ENCODE measurements at places on chromosomes 1 and 21.

- DNase-seq: no peak
Measured at GRCh38 chr21:25742900-25743299, 8.1 kb downstream of the GABPA start.

- DNase-seq: no peak
Measured at GRCh38 chr1:233282582-233282886, 13.0 kb downstream of the PCNX2 start.

- DNase-seq: no peak
Measured at GRCh38 chr1:109620401-109620791, 759 bp downstream of the AMPD2 start.

GRCh38 chr1:185151215-185151614 is 5.5 kb downstream of the TRMT1L start:
- DNase-seq: no peak

- no peak for DNase-seq
Measured at GRCh38 chr1:51690285-51690961, 73.5 kb downstream of the OSBPL9 start.

DNA sequence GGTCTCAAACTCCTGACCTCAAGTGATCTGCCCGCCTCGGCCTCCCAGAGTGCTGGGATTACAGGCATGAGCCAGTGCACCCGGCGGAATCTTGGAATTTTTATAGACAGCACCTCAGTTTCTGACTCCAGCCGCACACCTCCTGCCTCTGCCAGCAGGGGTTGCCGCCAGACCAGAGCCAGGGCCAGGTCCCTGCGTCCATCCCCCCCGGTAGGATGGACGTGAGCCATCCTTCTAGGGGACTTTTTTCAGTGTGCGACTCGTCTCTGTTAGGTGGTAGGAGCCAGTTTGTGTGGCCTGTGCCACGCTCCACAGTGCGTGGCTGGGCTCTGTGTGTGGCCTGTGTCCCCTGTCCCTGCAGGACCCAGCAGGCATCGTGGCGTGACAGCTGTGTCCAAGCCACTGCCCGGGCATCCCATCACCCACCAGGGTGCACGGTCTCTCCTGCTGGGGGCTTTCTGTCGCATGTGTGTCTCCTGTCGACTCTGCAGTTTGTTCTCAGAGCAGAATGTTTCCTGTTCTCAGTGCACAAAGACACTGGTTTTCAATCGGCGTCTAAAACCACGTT is 15.6 kb downstream of the CSTB start:
- DNase-seq: no peak

- DNase-seq: no peak
Measured at GRCh38 chr1:172821609-172822274, 162.8 kb downstream of the FASLG start.

GRCh38 chr1:13749543-13750341 is 49.8 kb downstream of the PRDM2 start:
- no peak for DNase-seq

DNA sequence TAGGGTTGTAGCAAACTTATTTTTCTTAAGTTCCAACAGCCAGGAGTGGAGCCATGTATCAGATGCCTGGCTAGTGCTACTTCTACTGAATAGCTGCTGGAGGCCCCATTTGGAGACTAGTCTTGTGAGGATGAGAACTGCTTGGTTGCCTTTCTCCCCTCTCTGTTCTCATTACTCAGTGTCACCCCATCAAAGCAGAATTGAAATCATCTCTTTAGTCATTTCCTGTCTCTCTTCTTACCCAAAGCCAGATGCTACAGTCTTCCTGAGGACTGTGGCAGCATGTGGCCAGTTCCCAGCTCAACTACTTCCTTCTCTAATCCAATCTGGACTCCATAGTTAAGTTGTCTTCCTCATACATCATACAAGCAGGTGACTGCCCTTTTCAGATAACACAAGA is 197.5 kb downstream of the BRINP2 start:
- no peak for DNase-seq

- no peak for DNase-seq
Measured at GRCh38 chr1:27598902-27599528, 4.9 kb downstream of the AHDC1 start.

DNA sequence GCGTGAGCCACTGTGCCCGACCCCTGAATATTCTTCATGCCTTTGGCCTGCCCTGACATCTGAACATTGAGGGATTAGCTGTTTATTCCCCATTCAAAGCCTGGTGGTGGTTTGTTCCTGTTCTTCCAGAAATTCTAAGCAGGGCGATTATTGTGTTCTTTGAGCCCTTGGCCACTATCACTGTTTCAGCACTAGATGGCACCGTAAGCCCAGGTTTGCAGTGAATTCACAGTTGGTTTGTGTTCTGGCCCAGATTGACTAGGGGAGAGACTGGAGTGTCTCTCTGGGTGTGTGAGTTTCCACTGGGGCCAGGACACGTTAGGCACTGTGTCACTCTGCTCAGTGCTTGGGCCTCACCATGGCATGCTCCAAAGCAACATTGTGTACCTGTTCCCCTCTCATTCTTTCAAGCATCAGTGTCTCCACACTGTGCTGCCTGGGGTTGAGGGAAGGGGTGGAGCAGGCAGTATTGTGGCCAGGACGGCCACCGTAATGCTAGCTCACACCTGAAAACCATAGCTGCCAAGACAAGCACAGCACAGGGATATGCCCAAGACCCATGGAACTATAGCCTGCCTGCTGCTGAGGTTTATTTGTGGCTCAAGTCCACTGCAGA is 52.7 kb downstream of the PKN2 start:
- no peak for DNase-seq

DNA sequence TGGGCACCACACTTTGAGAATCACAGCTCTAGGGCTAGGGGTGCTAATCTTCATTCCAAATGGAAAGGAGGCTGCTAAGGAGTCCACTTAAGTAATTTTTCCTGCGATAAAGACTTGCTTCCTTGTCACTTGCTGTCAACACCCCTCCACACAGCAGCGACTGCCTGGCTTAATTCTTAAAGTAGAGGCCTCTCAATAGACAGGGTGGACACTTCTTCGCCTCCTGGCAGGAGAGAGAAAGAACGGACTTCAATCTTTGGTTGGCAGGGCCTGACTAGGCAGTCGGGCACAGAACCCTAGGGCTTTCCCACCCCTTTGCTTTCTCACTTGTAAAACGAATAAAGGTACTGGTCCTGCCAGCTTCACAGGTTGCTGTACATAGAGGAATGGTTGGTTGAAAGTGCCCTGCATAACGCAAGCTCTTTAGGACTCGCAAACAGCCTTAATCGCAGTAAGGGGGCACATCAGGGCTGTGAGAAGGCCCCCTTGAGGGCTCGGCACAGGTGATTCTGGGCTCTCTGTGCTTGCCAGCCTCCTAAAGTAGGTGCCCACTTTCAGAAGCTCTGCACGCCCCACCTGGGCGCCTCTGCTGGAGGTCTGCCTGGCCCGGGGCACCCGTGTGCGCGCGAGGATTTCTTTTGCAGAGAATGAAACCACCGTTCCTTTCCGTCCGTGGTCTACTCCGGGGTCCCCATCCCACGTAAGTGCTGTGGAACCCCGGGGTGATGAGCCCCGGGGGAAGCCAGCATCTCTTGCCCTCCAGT is 47.6 kb upstream of the CD34 start:
- DNase-seq: no peak

GRCh38 chr1:41618066-41618825 is 133.8 kb upstream of the EDN2 start:
- DNase-seq: no peak

GRCh38 chr1:6580119-6580592 is 362 bp downstream of the ZBTB48 start:
- no peak for DNase-seq

GRCh38 chr1:234721476-234722269 is 111.7 kb upstream of the IRF2BP2 start:
- DNase-seq: no peak

DNA sequence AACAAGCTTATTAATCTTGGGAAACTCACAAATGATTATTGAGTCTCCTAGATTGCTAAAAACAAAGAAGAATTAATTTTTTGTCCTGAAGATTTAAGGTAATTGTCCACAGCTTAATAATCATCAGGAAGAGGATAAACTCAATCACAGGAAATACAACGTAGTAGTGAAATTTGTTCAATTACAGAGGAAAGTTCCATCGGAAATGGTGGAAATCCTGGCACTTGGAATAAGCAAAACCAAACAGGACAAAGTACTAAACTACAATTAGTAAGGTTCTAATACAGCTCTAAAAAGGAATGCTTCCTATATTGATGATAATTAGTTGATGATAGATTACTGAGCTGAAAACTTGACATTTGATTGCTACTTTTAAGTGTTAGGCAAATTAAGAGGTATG is 485.4 kb downstream of the USP25 start:
- DNase-seq: no peak

DNA sequence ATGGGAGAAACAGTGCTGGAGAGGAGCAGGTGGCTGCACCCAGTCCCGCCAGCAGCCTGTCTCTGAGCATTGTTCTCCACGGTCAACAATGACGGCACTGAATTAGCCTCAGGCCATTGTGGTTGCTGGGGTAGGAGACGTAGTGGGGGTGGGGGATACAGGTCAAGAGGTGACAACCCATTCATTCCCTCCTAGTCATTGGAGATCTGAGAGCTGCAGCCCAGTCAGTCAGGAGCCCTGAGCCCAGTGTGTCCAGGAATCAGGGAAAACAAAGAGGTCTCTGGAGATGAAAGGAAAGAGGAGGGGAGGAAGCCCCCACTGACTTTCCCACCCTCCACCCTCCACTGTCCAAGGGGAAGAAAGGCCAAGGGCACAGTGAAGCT is 15.3 kb downstream of the SMIM12 start:
- DNase-seq: no peak

GRCh38 chr1:209721323-209721722 is 16.7 kb downstream of the HSD11B1 start:
- no peak for DNase-seq

DNA sequence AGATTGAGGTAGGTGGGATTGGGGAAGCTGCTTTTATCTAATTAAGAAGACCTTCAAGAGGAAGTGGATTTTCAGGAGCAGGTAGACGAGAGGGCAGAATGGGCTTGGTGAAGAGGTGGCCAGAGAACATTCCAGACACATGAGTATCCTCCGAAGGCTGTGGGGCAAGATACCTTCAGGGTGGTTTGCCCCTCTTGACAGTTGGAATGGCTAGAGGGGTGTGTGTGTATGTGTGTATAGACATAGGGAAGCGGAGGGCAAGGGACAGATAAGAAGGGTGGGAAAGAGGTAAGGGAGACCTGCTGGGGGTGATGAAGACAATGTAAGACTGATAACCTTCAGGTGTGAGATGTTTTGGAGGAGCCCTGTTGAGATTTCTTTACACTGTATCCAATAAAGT is 46.8 kb upstream of the TSPAN2 start:
- DNase-seq: no peak

DNA sequence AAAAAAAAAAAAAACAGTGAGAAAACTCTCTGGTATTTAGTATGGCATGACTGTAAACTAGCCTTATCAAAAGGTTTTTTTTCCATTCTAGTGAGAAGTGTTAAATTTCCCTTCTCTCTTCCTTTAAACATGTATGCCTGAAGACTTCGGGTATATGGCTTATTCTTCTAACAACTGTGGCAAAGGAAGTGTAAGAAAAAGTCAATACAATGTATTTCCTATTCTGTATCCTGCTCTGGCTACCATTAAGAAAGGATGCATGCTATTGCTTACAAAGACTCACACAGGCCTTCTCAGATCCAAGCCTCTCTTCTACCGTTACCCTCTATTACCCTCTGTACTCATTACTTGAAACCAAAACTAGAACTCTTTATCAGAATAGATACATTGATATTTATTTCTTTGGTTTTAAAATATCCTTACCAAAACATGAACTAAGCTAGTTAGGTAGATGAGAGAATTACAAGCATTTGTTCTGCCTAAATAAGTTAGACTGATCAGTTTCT is 8.4 kb downstream of the CEPT1 start:
- DNase-seq: no peak

DNA sequence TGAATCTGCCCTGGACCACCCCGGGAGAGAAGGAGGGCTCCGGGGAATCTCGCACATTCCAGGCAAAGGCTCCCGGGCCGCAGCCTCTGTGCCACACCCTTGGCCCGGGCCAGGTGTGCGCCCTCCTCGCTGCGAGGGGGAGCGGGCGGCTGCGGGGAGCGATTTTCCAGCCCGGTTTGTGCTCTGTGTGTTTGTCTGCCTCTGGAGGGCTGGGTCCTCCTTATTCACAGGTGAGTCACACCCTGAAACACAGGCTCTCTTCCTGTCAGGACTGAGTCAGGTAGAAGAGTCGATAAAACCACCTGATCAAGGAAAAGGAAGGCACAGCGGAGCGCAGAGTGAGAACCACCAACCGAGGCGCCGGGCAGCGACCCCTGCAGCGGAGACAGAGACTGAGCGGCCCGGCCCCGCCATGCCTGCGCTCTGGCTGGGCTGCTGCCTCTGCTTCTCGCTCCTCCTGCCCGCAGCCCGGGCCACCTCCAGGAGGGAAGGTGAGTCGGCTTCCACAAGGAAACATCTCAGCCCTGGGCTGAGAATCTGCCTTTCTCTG is at the start of gene LAMC2:
LAMC2 (plus strand) TSS at position 324 of the 550 bp plus-strand sequence; CDS start at position 413, 89 bp downstream.
- no peak for DNase-seq

DNA sequence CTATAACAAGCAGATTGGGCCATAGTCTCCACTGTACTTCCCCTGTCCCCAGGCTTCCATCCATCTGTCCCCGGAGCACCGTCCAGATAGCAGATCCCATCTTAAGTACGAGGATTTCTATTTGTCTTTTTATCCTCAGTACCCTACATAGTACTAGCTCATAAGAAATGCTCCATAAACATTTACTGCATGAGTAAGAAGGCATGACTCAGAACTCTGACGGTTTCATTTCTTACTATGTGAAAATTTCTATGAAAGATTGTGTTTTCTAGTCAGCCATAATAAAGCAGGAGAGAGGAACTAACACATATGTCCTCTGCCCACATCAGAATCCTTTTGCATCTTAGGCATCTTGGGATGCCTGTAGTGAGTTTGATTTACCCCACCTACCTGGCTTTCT is 49.5 kb downstream of the CHD1L start:
- no peak for DNase-seq

DNA sequence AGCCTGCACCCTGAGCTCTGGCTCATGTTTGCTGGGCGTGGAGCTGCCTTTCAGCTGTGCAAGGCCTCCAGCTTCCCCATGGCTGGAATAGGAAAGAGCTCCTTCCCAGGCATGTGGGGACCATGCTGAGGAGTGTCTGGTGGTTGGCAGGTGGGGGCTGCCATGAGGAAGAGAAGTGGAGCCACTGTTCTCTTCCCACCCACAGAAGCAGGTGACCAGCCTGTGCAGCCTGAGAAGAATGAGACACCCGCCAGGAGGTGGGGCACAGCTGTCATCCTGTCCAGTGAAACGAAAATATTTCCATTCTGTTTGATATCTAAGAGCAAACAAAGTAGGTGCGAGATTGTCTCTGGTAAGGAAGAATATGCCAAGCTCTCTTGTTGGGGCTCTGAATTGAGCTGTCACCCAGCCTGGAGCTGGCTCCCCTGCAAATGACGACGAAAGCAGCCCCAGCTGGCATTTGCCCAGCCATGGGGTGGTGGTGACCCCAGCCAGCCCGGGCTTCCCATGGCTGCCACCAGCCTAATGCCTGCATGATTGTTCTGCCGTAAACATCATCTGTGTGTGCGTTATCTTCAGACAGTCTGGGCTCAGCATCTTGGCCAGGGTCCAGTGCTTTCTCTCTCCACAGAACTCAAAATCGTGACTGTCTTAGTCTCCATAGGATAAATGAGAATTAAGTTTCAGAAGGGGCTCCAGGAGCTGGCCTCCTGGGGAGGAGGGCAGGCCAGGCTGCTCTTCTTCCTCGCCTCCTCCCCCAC is 429.8 kb upstream of the VAMP3 start:
- DNase-seq: no peak
